ENCODE measurements at places on chromosomes 5 and 9. TPM values are rescaled to one million over a fixed set of nuclear protein-coding genes. Genes with fewer than 3 reads are reported as not detected.

- no peaks in the 10 kb centered on the region for H3K27me3 ChIP-seq
- no peaks in the 10 kb centered on the region for H3K36me3 ChIP-seq
Measured at GRCh38 chr9:3006851-3007250, 163.0 kb upstream of the PUM3 start.

DNA sequence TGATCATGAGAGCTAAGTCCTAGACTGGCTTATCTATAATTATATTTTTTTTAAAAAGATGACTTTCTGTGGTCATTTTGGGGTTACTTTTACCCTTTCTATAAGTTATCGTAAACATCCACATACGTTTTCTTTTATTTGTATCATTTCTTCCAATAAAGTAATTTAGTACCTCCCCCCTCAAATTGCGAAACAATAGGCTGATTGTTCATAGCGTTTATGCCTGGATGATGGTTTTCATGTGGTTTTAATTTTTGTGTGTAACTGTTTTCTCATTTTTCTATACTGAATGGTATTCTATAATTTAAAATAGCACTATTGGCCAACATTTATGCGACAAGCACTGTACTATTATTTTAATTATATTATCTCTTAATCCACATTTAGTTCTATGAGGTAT is 44.5 kb downstream of the SMC5 start:
- H3K27ac ChIP-seq: no peak overlapping the region
- no peaks in the 10 kb centered on the region for H3K4me1 ChIP-seq
- no peak overlapping the region for H3K4me3 ChIP-seq
- H3K36me3 ChIP-seq: peaks cover 28% of the 10 kb centered on the region
- no peaks in the 10 kb centered on the region for H3K27me3 ChIP-seq

DNA sequence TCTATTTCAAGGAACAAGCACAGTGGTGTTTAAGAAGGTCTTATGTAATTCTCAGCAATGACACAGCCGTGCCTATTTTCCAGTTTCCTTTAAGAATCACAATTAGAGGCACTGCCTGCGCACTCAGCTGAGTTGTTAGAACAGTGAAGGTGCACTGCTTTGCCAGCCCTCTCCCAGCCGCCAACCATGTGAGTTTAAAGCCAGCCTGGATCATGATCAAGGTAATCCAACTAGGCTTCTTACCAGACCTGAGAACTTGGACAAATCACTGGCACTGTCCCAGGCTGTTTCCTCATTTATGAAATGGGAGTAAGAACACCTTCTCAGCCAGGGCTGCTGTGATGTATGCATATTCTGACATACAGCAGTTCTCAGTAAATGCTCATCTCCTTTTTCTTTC is 99.6 kb downstream of the ASTN2 start:
- no peaks in the 10 kb centered on the region for H3K4me1 ChIP-seq
- H3K27ac ChIP-seq: no peak overlapping the region
- H3K4me3 ChIP-seq: no peak overlapping the region
- no peak for DNase-seq
- H3K36me3 ChIP-seq: no peaks in the 10 kb centered on the region
- no peaks in the 10 kb centered on the region for H3K27me3 ChIP-seq

- no peaks in the 10 kb centered on the region for H3K36me3 ChIP-seq
- no peak for DNase-seq
- H3K4me1 ChIP-seq: no peaks in the 10 kb centered on the region
- no peak overlapping the region for H3K4me3 ChIP-seq
Measured at GRCh38 chr5:176742246-176743105, 67.9 kb upstream of the UNC5A start.

The ADAMTSL1 gene
- 4.3 TPM for total RNA-seq

- no peak overlapping the region for H3K4me3 ChIP-seq
- H3K36me3 ChIP-seq: no peaks in the 10 kb centered on the region
- H3K4me1 ChIP-seq: no peaks in the 10 kb centered on the region
- no peaks in the 10 kb centered on the region for H3K27me3 ChIP-seq
Measured at GRCh38 chr5:128254789-128255188, 171.2 kb downstream of the SLC12A2 start.

GRCh38 chr9:34891386-34891785 is 66.7 kb upstream of the PHF24 start:
- no peak overlapping the region for H3K4me3 ChIP-seq
- no peaks in the 10 kb centered on the region for H3K27me3 ChIP-seq
- no peaks in the 10 kb centered on the region for H3K36me3 ChIP-seq
- no peaks in the 10 kb centered on the region for H3K4me1 ChIP-seq
- H3K27ac ChIP-seq: no peak overlapping the region

DNA sequence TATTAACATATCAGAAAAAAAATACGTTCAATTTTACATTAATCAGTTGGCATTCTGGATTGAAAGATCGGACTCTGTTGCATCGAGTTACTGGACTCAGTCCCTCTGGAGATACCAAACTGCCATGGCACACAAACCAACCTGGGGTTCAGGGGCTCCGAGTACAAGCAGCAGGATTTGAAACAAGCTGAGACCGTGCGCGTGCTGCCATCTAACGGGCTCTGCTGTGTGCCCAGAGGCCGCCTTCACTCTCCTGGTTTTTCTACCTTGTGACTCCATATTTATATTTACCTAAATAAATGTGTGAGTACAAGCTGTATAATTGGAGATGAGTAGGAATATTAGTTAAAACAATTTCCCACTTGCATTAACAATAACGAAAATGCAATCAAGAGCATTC is 48.2 kb downstream of the ANXA1 start:
- no peaks in the 10 kb centered on the region for H3K36me3 ChIP-seq
- no peak overlapping the region for H3K4me3 ChIP-seq
- no peak overlapping the region for H3K27ac ChIP-seq
- H3K4me1 ChIP-seq: no peaks in the 10 kb centered on the region
- no peaks in the 10 kb centered on the region for H3K27me3 ChIP-seq

The PDCD1LG2 gene
- 1.0 TPM for total RNA-seq

DNA sequence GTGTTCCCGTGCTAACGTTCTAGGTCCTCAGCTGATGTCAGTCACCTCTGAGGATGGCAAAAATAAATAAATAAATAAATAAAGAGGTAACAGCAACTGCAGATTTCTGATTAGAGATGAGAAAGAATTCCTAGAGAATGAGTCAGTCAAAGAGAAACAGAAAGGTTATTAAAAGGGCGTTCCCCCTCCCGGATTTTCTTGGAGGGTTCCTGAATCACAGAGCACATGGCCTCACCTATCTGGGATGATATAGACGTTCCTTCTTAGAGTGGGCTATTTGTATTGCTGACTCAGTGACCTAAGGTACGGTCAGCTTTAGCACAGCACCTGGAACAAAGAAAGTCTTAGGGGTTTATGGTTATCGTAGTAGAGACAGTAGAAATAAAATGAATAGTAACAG is 30.6 kb downstream of the HTR4 start:
- H3K4me3 ChIP-seq: no peak overlapping the region
- H3K27ac ChIP-seq: no peak overlapping the region
- DNase-seq: no peak
- H3K4me1 ChIP-seq: no peaks in the 10 kb centered on the region

The KCNMB1 gene
- 0.20 TPM for total RNA-seq

GRCh38 chr5:78972654-78973428 is 12.3 kb downstream of the ARSB start:
- no peak overlapping the region for H3K27ac ChIP-seq
- peaks cover 24% of the 10 kb centered on the region for H3K4me1 ChIP-seq
- H3K4me3 ChIP-seq: no peak overlapping the region
- peak; percentile 55 for DNase-seq

The CDC20B gene
- not detected for total RNA-seq

- H3K27ac ChIP-seq: no peak within 1 kb of the TSS
- H3K36me3 ChIP-seq: no peaks in the 10 kb centered on the region
- H3K4me1 ChIP-seq: peaks cover 8% of the 10 kb centered on the region
- no peaks in the 10 kb centered on the region for H3K27me3 ChIP-seq
- H3K4me3 ChIP-seq: peak within 1 kb of the TSS; percentile 38
Measured at GRCh38 chr5:36606428-36607113, at the start of gene SLC1A3. Gene SLC1A3 (plus strand): TSS chr5:36606606. CDS start chr5:36608424, 1,818 bp downstream.

The PAEP gene
- total RNA-seq: not detected

GRCh38 chr5:34858790-34859189 is 19.8 kb downstream of the TTC23L start:
- H3K27ac ChIP-seq: no peak overlapping the region
- no peak for DNase-seq
- H3K4me3 ChIP-seq: no peak overlapping the region
- H3K4me1 ChIP-seq: no peaks in the 10 kb centered on the region
- no peaks in the 10 kb centered on the region for H3K27me3 ChIP-seq

GRCh38 chr5:152104211-152104610 is 179.6 kb upstream of the GLRA1 start:
- H3K36me3 ChIP-seq: no peaks in the 10 kb centered on the region
- no peak for DNase-seq
- no peak overlapping the region for H3K4me3 ChIP-seq
- no peaks in the 10 kb centered on the region for H3K4me1 ChIP-seq
- no peaks in the 10 kb centered on the region for H3K27me3 ChIP-seq

The FCN2 gene
- total RNA-seq: not detected

GRCh38 chr9:93238953-93239925 is 55.3 kb downstream of the WNK2 start:
- H3K27ac ChIP-seq: no peak overlapping the region
- no peaks in the 10 kb centered on the region for H3K27me3 ChIP-seq
- no peak for DNase-seq
- no peak overlapping the region for H3K4me3 ChIP-seq
- no peaks in the 10 kb centered on the region for H3K4me1 ChIP-seq

DNA sequence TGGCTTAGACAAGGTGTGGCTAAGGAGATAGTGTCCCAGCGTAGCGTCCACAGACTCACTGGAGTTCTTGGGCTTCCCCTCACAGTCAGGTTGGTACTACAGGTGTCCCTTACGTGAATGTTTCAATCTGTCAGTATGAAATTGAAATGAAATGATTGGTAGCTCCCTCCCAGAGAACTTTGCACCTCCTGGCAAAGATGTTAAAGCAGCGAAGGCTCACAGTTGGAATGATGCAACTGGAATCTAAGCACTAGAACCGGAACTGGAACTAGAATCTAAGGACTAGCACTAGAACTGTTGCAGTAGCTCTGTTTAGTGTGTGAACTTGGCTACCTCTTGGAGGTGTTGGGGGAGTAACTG is 1.1 kb downstream of the SLC31A1 start:
- DNase-seq: no peak
- no peaks in the 10 kb centered on the region for H3K36me3 ChIP-seq
- peaks cover 19% of the 10 kb centered on the region for H3K4me1 ChIP-seq
- H3K27me3 ChIP-seq: no peaks in the 10 kb centered on the region
- no peak overlapping the region for H3K27ac ChIP-seq
- H3K4me3 ChIP-seq: peak overlapping the region; percentile 77

DNA sequence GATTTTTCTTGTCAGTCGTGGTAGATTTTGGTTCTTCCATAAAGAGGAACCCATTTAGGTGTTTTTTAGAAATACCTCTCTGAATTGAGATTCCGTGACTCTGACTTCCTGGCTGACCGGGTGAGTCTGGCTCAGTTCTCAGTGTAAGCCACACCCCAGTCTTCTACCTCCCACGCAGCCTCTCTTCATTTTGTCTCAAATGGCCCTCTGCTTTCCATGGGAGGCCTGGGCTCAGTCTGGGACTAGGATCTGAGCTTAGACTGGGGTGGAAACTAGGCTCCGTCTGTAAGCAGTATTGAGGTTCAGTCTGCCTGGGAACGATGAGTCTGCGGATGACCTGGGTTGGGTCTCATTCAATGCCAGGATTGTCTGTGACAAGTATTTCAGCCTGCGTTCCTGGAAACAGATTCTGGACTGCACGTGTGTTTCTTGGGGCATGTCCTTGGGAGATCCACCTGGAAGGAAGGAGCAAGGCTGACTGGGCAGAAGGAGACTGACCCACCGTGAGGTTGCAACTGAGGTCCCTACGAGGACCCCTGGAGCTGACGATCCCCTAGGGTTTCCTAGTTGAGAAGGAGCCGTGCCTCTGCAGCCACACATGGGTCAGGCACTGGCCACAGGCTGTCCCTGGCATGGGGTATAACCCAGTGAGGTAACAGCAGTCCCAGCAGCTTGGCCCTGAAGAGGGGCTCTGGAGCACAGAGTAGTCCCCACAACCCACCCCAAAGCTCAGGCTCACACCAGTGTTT is 12.4 kb upstream of the CRB2 start:
- no peaks in the 10 kb centered on the region for H3K36me3 ChIP-seq
- peaks cover 37% of the 10 kb centered on the region for H3K4me1 ChIP-seq
- no peak overlapping the region for H3K4me3 ChIP-seq
- no peaks in the 10 kb centered on the region for H3K27me3 ChIP-seq

- no peaks in the 10 kb centered on the region for H3K27me3 ChIP-seq
- no peak overlapping the region for H3K27ac ChIP-seq
- no peak overlapping the region for H3K4me3 ChIP-seq
- no peak for DNase-seq
- no peaks in the 10 kb centered on the region for H3K36me3 ChIP-seq
Measured at GRCh38 chr5:43674536-43674935, 71.6 kb downstream of the NNT start.

DNA sequence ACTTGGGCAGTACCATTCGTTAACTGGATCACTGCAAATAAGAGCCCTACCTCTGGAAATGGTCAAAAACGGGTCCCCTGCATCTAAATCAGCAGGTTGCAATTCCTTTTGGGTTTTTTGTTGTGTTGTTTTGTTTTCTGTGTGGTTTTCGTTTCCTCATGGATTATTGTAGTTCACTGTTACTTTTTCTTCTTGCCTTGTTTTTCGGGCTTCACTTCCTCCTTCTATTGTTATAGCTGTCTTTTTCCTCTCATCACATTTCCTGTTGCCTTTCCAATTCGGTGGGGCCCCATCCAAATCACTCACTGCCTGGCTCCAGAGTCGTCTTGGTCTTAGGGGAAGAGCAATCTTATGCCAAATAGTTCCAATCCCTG is 8.7 kb upstream of the SSBP2 start:
- peaks cover 20% of the 10 kb centered on the region for H3K4me1 ChIP-seq
- H3K27ac ChIP-seq: no peak overlapping the region
- no peaks in the 10 kb centered on the region for H3K27me3 ChIP-seq
- H3K4me3 ChIP-seq: no peak overlapping the region
- H3K36me3 ChIP-seq: no peaks in the 10 kb centered on the region

The CDO1 gene
- total RNA-seq: 19.5 TPM

- H3K4me1 ChIP-seq: no peaks in the 10 kb centered on the region
- no peak overlapping the region for H3K4me3 ChIP-seq
- H3K36me3 ChIP-seq: no peaks in the 10 kb centered on the region
- H3K27ac ChIP-seq: no peak overlapping the region
Measured at GRCh38 chr9:9998491-9999287, 614.1 kb downstream of the PTPRD start.

The KIF24 gene
- 1.7 TPM for total RNA-seq

The ZER1 gene
- total RNA-seq: 81.0 TPM

The CXXC5 gene
- 52.3 TPM for total RNA-seq

The IL4 gene
- total RNA-seq: not detected

The TMEFF1 gene
- total RNA-seq: 2.0 TPM

- DNase-seq: no peak
- no peaks in the 10 kb centered on the region for H3K4me1 ChIP-seq
- no peak overlapping the region for H3K4me3 ChIP-seq
- no peak overlapping the region for H3K27ac ChIP-seq
- H3K36me3 ChIP-seq: no peaks in the 10 kb centered on the region
Measured at GRCh38 chr9:77714077-77714549, 66.0 kb upstream of the GNA14 start.

DNA sequence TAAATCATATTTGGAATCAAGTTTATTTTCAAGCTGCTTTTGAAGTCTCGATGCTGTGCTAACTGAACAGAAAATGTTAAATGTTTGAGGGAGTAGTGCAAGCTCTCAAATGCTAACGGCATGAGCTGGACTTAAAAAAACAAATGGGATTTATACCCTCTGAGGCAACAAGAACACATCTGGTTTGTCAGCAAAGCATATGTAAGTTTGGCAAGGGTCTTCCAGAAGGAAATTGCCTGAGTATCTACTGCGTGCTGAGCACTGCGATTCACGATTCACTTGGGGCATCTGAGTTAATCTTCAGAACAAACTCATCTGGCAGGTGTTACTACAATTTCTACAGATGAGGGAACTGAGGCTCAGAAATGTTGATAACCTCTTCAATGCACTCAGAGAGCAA is 98.4 kb upstream of the C9orf72 start:
- H3K27me3 ChIP-seq: no peaks in the 10 kb centered on the region
- H3K27ac ChIP-seq: no peak overlapping the region
- H3K4me3 ChIP-seq: no peak overlapping the region
- H3K4me1 ChIP-seq: peaks cover 9% of the 10 kb centered on the region
- no peaks in the 10 kb centered on the region for H3K36me3 ChIP-seq
- no peak for DNase-seq
